ENCODE measurements at places on chromosomes 6 and 20. TPM values are rescaled to one million over a fixed set of nuclear protein-coding genes. Genes with fewer than 3 reads are reported as not detected.

DNA sequence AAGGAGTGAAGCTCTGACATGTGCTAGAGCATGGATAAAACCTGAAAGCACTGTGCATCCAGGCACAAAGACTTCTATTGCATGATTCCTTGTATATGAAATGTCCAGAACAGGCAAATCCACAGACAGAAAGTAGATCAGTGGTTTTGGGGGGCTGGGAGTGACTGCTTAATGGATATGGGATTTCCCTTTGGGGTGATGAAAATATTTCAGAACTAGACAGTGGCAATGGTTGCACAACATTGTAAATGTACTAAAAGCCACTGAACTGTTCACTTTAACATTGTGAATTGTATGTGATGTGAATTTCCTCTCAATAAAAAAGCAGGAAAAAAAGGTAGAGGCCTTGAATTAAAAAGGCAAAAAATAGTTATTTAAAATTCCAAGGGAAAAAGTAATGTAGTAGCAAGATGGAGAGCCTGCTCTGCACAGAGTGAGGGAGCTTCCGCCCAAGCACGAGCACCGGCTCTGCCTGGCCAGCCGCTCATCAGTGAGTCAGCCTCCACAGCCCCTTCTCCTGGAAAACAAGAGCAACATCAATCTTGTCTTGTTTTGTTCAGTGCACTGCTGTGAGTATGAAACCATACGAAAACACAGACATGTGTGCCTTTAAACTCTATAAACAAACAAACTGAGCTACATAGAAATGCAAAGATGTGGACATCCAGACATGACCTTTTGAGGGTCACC is 74.6 kb upstream of the THBS2 start:
- no peak for DNase-seq

GRCh38 chr6:104484626-104485025 is 375.1 kb downstream of the HACE1 start:
- no peak for DNase-seq

GRCh38 chr20:58147628-58148370 is 80.7 kb downstream of the ANKRD60 start:
- DNase-seq = no peak

DNA sequence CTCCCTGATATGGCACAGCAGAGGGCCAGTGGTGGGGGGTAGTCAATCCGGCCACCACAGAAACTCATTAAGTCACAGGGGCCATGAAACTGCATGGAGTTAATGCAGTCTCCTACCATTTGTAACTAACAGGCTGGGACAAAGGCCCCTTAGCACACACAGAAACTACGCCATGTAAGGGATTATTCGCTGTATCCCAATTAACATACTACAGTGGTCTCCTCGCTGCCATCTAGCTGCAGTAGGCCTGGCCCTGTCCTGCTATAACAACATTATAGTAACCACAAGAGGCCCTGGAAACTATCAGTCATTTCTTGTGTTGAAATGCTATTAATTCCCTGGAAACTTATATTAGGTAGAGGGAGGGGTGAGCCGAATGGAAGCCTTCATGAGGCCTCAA is 72.3 kb upstream of the CCN2 start:
- no peak for DNase-seq

DNA sequence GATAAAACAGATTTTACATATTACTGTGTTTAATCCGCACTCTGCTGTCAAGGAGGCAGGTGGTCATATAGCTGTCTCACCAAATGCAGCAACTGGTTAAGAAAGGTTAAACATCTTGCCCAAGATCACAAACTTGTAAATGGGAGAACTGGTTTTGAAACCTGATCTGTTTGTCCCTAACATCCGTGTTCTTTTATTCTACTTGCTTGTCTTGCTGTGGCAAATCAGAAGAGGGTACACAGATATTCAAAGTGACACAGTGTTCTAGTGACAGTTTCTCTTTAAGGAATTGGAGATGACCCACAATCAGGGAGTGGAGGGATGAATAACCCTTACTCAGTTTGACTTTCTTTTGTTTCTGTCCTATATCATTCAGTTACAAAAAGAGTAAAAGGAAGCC is 83.0 kb upstream of the SGK1 start:
- no peak for DNase-seq

DNA sequence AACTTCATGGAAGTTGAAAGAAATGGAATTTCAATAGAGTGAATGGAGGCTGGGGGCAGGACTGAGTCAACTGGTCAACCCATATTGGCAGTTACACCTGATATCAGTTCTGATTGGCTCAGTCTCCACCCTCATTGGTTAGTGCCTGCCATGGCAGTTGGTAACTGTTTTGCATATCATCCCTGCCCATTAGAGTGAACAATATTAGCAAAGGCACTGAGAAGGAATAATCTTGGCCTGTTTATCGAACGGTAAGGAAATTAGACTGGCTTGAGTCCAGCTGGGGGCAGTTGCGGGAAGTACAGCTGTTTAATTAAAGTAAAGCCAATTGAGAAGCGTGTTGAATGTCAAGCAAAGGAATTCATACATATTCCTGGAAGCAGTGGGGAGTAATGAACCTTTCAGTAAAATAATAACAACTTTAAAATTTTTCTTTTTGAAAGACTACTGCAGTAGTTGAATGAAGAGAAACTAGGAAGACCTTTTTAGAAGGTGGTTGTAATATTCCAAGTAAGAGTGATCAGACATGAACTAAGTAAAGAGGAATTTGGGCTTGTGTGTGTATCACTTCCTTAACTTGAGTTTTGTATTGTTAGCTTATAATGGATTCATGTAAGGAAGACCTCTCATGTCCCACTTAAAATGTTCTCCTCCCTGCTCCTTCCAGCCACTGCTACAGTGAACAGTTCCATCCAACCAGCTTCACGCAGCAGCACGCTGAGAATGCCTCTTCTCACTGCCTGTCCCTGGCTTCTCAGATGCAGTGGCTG is 17.2 kb upstream of the FAM50B start:
- no peak for DNase-seq

GRCh38 chr20:18431206-18431605 is 35.6 kb downstream of the DZANK1 start:
- DNase-seq = no peak

GRCh38 chr6:83878902-83879644 is 19.6 kb downstream of the CYB5R4 start:
- no peak for DNase-seq

DNA sequence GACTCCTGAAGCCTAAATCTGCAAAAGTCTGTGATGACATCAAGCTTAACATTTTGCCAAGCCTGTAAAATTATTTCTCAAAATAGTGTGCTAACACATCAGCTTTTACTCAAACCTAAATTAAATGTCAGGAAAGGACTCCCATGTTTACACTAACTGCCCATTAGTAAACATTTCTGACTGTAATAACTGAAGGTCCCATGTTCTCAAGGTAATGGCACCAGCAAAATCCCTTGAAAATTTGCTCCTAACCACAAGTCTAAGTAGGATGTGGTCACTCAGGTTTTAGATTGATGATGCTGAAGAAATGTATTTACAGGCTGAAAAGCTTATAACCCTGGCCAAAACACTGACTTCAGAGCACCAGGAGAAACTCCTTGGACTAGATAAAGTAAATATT is 33.0 kb downstream of the BACH2 start:
- DNase-seq = no peak

DNA sequence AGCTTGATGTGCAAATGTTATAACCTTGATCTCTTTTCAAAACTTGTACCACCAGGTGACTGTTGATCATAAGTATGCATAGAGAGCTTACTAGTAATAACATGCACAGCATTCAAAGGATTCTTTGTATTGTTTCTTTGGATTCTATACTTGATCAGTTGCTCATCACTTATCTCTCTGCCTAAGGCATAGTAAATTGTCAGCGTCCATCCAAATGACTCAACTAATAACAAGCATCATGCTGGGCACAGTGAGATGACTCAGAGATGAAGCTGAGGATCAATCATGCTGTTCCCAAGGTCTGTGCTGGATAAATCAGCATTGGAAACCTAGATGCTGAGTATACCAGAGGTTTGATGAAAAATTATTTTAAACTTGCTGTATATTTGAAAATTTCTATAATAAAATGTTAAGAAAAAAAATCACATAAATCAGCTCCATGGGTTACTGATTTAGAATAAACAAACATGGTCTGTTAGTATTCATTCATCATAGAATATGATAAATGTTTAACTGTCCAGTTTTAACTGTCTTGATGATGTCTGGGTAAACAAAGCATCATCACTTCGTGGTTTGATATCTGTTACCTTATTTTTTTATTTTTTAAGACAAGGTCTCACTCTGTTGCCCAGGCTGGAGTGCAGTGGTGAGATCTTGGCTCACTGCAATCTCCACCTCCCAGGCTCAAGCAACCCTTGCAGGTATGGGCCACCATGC is 45.6 kb upstream of the SGK1 start:
- DNase-seq = no peak

DNA sequence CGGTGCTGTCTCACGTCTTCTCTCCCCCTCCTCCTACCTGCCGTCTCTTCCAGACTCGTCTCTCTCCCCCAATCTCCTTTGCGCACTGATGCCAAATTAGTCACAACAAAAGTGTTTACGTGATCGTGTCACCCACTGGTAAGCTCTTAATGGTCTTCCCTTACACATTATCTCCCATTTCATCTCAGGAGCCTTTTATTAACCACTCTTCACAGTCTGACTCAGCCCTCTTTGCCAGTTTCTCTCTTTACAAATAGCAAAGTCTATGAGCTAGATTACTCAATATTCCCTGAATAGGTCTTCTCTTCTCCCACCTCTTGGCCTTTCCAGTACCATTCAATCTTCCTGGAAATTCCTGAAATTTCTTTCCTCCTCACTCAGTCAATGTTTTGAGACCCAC is 247.0 kb downstream of the ESR1 start:
- DNase-seq = no peak

- no peak for DNase-seq
Measured at GRCh38 chr6:150410906-150411305, 42.1 kb downstream of the IYD start.

- DNase-seq = no peak
Measured at GRCh38 chr6:157668713-157669112, 154.3 kb upstream of the SNX9 start.

DNA sequence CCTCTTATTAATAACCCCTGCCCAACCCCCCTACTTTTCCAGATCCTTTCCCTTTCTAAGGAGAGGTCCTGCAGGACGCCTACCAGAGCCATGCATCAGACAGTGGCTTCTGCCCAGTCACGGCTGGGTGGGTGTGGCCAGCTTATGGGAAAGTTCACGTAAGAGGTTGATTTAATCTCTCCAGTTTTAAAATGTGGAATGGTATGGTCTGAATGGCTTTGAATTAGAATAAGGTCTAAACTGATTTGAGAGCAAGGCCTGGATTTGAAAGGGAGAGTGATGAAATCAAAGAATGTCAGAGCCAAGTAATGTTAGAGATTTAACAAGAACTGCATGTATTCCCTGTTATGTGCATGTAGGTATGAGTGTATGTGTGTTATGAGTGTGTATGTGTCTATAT is 275.7 kb downstream of the PAX1 start:
- DNase-seq = no peak

GRCh38 chr6:1762203-1762602 is 152.5 kb downstream of the FOXC1 start:
- no peak for DNase-seq

GRCh38 chr20:20823476-20823881 is 111.0 kb upstream of the RALGAPA2 start:
- no peak for DNase-seq

- DNase-seq = no peak
Measured at GRCh38 chr6:20404641-20405032, 3.0 kb downstream of the E2F3 start.

GRCh38 chr6:146135167-146135566 is 106.3 kb downstream of the GRM1 start:
- DNase-seq = no peak

GRCh38 chr6:131013495-131013894 is 49.5 kb downstream of the EPB41L2 start:
- DNase-seq = no peak

DNA sequence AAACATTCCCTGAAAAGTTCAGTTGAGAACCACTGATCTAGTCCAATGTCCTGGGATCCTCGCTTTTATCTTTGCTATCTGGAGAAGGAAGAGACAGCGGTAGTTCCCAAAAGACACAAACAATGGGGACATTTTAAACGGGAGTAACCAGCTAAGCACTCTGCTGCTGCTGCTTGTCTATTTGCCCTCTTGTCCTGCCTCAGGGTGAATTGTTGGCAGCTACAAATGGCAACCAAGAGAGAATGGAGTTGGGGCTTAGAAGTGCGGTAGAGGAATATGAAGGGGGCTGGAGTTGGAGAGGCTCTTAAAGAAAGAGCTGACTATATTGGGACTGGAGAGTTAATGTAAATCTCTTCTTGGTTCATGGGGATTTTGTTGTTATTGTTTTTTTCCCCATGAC is 6.5 kb upstream of the ZSWIM1 start:
- no peak for DNase-seq

DNA sequence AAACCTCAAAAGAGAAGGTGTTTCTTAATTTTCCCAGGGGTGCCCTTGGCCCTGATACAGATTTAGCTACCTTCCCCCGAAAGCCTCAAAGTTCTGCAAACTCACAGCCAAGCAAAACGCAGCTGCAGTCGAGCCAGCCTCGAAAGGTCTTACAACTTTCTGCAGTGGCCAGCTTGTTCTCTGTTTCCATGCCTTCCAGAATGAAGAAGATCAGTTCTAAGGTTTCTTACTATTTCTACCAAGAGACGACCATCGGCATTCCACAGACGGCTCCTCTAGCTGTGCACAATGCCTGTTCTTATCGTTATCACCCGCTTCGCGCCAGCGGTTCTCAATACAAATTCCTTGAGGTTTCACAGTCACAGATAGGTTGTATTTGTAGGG is 28.5 kb upstream of the CCR6 start:
- no peak for DNase-seq

DNA sequence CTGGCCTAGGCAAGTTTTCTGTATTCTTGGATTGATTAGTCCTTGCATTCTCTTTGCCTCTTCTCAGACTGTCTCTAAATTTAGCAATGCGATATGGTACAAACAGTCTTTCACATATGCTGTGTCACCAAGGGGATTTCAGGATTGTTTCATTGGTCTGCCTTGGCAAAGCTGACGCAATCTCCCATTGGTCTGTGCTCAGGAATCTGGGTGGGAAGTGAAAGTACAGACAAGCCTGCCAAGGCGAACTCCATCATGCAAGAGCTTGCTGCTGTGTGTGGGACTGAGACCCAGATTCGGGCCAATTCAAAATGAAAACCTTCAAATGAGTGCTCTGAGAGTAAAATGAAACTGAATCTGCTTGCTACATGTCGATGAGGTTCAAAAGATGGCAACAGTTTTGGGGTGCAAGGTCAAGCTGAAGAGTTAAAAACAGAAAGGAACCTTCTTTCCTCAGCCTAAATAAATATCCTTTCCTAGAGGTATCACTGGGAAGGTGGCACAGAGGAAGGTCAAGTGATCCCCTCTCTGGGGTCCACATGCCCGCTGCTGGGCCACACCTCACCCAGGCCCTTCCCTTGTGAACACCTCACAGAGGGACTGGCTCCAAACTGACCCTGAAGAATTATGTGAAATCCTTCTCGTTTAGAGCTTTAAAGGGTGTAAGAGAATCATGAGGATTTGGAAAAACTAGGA is 198.8 kb upstream of the PREP start:
- peak; percentile 76 for DNase-seq

The STX11 gene
- total RNA-seq = 7.8 TPM

The ANKRD6 gene
- 21.4 TPM for total RNA-seq

The TMX4 gene
- total RNA-seq = 120 TPM

The BTN1A1 gene
- total RNA-seq = not detected

The ZBTB12 gene
- 3.3 TPM for total RNA-seq

The CCN5 gene
- total RNA-seq = 19.5 TPM

The ADIG gene
- total RNA-seq = not detected

The OPRL1 gene
- total RNA-seq = 0.27 TPM

Measured in left ventricle myocardium superior (tissue), 1 donor.